ENCODE measurements at places on chromosomes 1 and 21. TPM values are rescaled to one million over a fixed set of nuclear protein-coding genes. Genes with fewer than 3 reads are reported as not detected.

Gene GPR61
- not detected for total RNA-seq

DNA sequence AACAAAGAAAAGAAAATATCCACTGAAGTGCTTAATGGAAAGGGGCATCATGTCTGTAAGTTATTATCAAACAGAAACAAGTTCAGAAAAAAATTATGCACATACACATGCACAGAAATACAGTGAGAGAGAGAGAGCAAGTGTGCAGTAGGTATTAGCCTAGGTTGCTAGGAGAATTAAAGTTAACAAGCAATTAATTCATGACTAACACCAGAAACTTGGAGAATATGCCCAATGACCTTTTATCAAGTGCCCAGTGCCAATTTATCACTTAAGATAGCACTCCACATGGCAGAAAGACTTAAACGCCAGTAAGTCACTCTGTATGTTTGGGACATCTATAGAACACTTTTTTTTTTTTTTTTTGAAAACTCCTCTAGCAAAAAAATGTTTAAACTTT is 56.2 kb upstream of the SLC16A1 start:
- H3K27me3 ChIP-seq: no peaks in the 10 kb centered on the region
- no peak overlapping the region for H3K4me3 ChIP-seq
- no peak overlapping the region for H3K27ac ChIP-seq
- no peak for DNase-seq

GRCh38 chr21:32340863-32341848 is 42.5 kb downstream of the MRAP start:
- H3K27ac ChIP-seq: no peak overlapping the region
- no peak overlapping the region for H3K4me3 ChIP-seq
- H3K36me3 ChIP-seq: peaks cover 15% of the 10 kb centered on the region
- H3K4me1 ChIP-seq: no peaks in the 10 kb centered on the region
- no peak for DNase-seq

Gene PTPN14
- 48.3 TPM for total RNA-seq

- H3K27ac ChIP-seq: no peak overlapping the region
- no peak for DNase-seq
- no peaks in the 10 kb centered on the region for H3K4me1 ChIP-seq
- H3K27me3 ChIP-seq: no peaks in the 10 kb centered on the region
- no peaks in the 10 kb centered on the region for H3K36me3 ChIP-seq
- H3K4me3 ChIP-seq: no peak overlapping the region
Measured at GRCh38 chr1:92066321-92066720, 8.9 kb downstream of the SETSIP start.

DNA sequence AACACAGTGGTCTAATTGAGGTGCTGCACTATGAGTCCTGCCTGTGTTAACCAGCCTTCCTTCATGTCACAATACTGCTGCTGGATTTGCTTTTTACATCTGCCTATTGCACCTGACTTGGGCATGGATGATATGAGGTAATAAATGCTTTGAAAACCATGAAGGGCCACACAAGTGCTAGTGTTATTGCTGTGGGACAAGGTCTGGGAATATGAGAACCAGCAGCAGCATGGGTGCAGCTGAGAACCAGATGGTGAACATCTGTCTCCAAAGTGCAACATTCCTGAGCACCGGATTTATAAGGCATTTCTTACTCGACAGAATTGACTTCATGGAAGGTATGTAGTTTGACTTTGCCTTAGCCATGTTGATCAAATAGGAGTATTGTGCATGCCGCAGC is 16.6 kb downstream of the TRIM45 start:
- no peak overlapping the region for H3K4me3 ChIP-seq
- no peaks in the 10 kb centered on the region for H3K27me3 ChIP-seq
- H3K36me3 ChIP-seq: no peaks in the 10 kb centered on the region
- H3K4me1 ChIP-seq: no peaks in the 10 kb centered on the region
- no peak overlapping the region for H3K27ac ChIP-seq

Gene MRTO4
- total RNA-seq: 13.0 TPM

- no peak for DNase-seq
- H3K4me1 ChIP-seq: no peaks in the 10 kb centered on the region
- no peaks in the 10 kb centered on the region for H3K27me3 ChIP-seq
- H3K27ac ChIP-seq: no peak overlapping the region
Measured at GRCh38 chr1:242402956-242403355, 121.5 kb downstream of the PLD5 start.

- H3K36me3 ChIP-seq: no peaks in the 10 kb centered on the region
- H3K27ac ChIP-seq: no peak overlapping the region
- no peak overlapping the region for H3K4me3 ChIP-seq
- no peak for DNase-seq
Measured at GRCh38 chr1:232316864-232317263, 313.1 kb downstream of the SIPA1L2 start.

DNA sequence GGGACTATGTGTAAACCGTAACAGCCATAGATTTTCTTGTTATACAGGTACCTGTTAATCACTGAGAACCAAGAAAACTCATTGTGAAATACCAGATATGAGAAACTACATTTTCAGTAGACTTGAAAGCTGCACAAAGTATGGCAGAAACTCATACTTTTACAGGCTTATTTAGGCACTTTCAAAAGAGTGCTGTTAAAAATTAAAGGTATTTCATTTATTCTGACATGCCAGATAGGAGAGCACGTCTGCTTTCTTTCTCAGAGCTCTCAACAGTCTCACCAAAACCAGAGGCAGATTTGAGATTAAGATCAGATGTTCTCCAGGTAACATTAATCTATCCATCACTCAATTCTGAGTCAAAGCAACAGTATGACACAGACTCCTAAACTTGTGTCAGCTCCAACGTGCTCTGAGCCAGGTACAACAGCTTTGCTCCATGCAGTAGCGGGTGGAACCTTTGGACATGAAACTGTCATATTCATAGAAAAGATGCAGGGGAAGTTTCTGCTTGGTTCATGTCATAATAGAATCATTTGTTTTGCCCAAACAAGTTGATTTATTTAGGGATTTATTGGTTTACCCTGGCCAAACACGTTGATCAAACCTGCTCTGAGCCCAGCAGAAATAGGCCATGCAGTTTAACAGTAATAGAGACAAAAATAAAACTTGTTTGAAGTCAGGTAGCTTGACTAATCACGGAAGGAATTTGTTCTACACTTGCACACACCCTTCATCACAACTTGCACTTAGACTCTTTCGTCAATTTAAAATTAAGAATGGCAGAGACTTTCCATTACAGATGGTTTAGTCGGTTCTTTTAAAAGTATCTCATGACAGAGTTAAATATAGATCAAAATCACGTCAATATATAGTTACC is 20.8 kb upstream of the TSNAX start:
- H3K27ac ChIP-seq: no peak overlapping the region
- no peaks in the 10 kb centered on the region for H3K4me1 ChIP-seq
- no peak for DNase-seq
- H3K27me3 ChIP-seq: no peaks in the 10 kb centered on the region

DNA sequence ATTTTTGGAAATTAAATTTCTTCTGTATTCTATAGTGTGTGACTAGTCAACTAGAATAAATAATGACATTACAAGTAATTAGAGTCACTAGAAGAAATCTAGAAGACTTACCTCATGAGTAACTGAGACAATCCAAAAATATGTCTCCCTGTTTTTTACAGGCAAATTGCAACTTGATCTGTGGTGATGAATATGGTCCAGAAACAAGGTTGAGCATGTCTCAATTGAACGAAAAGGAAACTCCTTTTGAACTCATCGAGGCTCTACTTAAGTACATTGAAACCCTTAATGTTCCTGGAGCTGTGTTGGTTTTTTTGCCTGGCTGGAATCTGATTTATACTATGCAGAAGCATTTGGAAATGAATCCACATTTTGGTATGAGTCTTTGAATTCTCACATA is 36.7 kb downstream of the DHX9 start:
- no peak for DNase-seq
- H3K27ac ChIP-seq: no peak overlapping the region

- H3K27me3 ChIP-seq: no peaks in the 10 kb centered on the region
- H3K4me3 ChIP-seq: no peak overlapping the region
- no peaks in the 10 kb centered on the region for H3K4me1 ChIP-seq
- DNase-seq: no peak
Measured at GRCh38 chr1:115557715-115558114, 84.1 kb upstream of the VANGL1 start.

DNA sequence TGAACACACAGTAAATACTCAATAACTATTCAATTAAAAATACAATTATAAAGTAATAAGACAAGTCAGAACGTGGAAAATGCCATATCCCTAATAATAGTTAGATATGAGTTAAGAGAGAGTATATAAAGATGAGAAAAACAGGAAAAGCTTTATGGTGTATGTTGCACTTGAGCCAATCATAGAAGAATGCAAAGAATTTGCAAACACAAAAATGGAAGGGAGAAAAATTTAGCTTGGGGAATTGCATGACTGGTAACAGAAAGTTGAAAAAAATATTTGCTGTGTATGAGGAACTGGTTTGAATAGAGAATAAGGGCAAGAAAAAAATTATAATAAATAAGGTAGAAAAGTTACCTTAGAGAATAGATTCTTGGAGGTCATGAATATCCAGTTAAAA is 739.6 kb upstream of the CXADR start:
- H3K36me3 ChIP-seq: no peaks in the 10 kb centered on the region
- no peaks in the 10 kb centered on the region for H3K4me1 ChIP-seq
- H3K27me3 ChIP-seq: no peaks in the 10 kb centered on the region
- no peak overlapping the region for H3K27ac ChIP-seq
- DNase-seq: no peak
- no peak overlapping the region for H3K4me3 ChIP-seq

Gene SPRR5
- total RNA-seq: not detected

Gene ZNF670
- total RNA-seq: 4.1 TPM

Gene ILDR2
- total RNA-seq: 0.42 TPM

Gene OR2AJ1
- total RNA-seq: not detected

GRCh38 chr21:32185726-32186125 is 93.1 kb downstream of the MIS18A start:
- no peaks in the 10 kb centered on the region for H3K27me3 ChIP-seq
- no peak for DNase-seq
- no peaks in the 10 kb centered on the region for H3K36me3 ChIP-seq
- no peak overlapping the region for H3K4me3 ChIP-seq
- no peaks in the 10 kb centered on the region for H3K4me1 ChIP-seq

Data from aorta (tissue), 5 donors.